Stimulated activated CD4-positive, alpha-beta T cell treated with anti-CD3 and anti-CD28 coated beads, Interleukin-1b, Interleukin-23, amount 100 ng/mL, for 24 hours (primary cell): ENCODE measurements at places on chromosomes 16 and 17.
A peak's percentile ranks its signal among the peaks of the same experiment; 100 is the strongest.

- DNase-seq = no peak
Observed at GRCh38 chr17:73690676-73691075, 46.4 kb upstream of the SDK2 start.

GRCh38 chr17:42642336-42642735 lies 16.7 kb upstream of the TUBG2 start:
- no peak for DNase-seq

DNA sequence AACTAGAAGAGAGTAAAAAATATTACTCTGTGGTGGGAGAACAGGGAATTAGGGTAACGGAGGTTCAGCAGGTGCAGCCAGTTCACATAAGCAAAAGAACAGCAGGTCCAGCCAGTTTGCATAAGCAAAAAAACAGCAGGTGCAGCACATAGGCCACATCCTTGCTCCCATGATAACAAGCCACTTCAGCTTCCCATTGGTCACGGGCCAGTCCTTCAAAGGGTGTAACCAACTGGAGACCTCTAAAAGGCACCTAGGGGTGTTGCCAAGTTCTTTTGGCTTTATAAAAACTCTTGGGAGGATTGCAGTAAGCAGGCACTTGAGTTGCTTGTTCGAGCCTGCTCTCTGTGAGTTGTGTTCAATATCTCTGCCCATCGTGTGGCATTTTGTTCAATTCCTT lies 488.1 kb downstream of the XYLT1 start:
- DNase-seq = no peak

GRCh38 chr17:43399839-43400328 lies 1.1 kb downstream of the ARL4D start:
- DNase-seq = no peak

DNA sequence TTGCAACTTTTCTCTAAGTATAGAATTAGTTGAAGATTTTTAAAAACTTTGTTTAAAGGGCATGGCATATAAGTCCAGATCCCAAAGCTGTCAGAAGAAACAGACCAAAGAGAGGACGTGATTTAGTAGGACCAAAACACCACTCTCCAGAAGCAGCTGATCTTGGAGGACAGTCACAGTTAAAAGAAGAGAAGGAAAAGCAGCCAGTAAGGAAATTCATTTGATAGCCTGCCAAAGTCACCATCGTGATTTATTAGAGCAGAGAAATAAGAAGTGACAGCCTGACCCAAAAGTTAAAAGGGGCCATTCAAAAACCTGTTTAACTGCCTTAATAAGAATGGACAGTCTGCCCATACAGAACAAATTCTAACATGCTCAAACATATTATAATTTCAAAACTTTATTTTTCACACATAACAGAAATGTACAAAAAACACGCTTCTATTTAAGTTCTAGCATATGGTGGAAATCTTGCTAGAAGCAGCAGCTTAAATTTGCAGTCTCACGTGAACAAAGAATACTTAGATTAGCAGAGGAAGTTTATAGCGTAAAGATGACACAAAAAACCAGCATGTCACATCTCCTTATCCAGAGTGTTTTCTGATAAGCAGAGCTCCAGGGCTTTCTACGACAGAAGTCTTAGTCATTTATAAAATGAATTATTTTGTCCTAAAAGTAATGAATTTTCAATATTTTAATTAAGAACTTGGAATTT lies 37.2 kb downstream of the TXNDC11 start:
- DNase-seq = no peak

DNA sequence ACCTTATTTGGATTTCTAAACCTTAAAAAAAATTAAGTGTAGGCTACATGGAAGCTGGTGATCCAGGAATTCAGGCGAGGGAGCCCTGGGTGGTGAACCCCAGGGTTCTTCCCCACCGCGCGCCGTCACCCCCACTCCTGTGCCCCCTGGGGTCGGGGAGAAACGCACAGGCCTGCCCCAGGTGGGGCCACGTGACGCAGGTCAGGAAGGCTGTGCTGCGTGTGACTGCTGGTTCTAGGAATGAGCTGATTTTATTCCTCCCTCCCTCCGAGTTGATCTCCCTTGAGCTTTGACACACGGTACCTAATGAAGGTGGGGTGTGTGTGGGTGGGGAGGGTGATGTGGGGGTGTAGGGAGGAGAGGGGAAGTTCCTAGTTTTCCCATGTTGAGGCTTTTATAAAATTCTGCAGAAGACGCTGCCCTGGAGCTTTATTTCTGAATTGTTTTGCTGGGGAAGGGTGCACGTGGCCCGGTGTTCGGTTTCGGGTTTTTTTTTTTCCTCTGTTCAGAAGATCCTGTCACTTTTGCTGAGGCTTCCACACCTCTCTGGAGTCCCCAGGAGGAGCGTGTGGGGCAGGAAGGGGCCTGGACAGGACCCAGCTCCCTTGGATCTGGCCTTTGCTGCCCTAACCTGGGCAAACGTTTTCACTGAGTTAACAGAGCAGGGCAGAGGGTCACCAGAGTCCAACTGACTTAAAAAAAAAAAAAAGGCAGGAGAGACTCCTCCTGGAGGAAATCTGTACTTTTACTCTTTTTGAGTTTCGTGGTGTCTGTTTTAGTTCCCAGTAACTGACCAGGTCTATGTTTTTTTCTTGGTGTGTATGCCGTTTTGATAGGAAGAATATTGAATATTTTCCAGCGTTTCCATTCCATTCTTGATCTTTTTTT lies 55.8 kb upstream of the GSE1 start:
- peak; percentile 46 for DNase-seq

- no peak for DNase-seq
Observed at GRCh38 chr16:57536306-57537193, at the start of gene CCDC102A. CCDC102A (minus strand) TSS chr16:57536571; CDS start chr16:57529177, 7,394 bp downstream.

DNA sequence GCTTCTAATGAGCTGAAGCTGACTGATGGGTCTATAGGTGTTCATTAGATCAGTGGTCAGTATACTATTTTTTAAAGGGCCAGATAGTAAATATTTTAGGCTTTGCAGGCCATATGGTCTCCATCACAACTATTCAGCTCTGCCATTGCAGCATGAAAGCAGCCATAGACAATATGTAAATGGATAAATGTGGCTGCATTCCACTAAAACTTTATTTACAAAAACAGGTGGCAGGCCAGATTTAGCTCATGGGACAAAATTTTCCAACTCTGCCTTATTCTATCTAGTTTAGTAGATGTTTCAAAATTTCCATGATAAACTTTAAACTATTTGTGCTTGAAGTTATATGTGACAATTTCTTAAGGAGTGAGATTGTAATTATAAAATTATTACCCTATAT lies 339.3 kb downstream of the ABCC12 start:
- DNase-seq = no peak

DNA sequence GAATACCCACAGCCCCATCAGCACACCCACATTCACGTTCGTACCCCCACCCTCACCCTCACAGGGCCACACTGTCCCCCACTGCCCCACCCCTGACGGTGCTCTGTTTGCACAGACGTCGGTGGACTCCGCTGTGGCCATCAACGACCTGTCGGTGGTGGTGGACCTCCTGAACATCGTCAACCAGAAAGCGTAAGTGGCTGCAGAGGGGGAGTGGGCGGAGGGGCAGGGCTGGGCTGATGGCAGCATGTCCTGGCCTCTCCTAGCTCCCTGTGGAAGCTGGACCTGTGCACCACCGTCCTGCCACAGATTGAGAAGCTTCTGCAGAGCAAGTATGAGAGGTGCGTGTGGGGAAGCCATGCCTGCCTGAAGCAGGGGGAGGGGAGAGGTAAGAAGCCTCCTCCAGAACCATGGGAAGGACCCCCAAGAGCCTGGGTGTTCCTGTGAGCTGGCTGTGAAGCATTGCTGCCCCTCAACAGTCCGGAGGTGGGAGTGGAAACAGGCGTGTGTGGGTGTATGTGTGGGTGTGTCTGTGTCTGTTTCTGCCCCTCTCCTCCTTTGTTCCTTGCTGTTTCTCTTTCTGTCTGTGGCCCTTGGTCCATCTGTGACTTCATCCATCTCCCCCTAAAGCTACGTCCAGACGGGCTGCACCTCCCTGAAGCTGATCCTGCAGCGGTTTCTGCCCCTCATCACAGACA lies 20.3 kb downstream of the KATNB1 start:
- no peak for DNase-seq

GRCh38 chr17:8117367-8117979 lies 841 bp downstream of the ALOXE3 start:
- no peak for DNase-seq

GRCh38 chr16:30725418-30725792 lies 22.8 kb upstream of the PHKG2 start:
- DNase-seq = no peak

- DNase-seq = no peak
Observed at GRCh38 chr16:57966204-57966771, 4.6 kb downstream of the CNGB1 start.

DNA sequence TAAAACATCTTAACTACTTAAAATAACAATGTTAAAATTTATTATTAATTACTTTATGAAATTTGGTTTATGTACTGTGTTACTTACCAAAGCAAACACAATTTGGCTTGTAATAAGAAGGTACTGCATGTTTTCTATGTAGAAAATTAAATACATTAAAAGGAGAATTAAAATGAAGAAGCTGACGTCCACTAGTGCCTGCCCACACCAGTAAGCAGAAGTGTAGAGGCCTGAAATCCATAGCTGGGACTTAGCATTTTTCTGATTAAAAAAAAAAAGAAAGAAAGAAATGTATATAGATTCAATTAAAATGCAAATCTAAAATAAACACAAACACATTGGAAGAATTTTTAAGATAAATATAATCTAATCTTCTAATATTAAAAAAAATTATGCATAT lies 35.8 kb upstream of the ABCA9 start:
- DNase-seq = no peak

DNA sequence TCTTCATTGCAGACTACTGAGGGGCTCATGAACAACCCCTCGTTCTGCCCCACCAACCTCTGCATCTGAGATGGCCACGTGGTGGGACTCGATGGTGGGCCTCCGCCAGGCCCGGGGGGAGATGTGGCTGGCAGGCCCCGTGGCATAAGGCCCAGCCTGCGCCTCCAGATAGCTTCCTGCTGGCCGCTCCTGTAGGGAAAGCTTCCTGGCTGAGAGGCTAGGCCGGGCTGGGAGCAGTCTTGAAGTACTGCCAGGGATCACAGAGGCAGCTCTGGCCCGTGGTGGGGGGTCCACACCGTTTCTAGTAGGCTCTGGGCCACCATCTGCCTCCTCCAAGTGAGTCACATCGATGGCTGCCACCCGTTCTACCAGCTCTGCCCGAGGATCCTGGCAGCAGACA lies 7.6 kb downstream of the CAMKK1 start:
- no peak for DNase-seq

DNA sequence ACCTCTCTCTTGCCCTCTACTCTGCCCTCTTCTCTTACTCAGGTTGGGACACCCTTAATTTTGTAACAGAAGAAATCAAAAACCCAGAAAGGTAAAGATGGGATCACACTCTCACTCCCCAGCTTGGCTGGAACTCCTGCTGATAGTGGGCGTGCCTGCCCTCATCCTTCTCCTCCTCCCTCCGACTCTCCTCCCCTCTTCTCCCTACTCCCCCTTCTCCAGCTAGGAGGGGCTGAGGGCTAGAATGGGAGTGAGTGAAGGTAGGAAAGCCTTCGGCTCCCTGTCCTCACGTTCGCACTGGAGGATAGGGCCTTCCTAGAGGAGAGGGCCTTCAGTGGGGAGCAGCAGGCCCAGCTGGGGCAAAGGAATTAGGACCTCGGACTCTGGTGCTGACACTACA lies 20.3 kb downstream of the SLC7A6OS start:
- DNase-seq = no peak

GRCh38 chr17:32303781-32304288 lies 38.1 kb downstream of the C17orf75 start:
- DNase-seq = no peak

- DNase-seq = no peak
Observed at GRCh38 chr16:86298758-86299134, 211.6 kb upstream of the FOXF1 start.

- no peak for DNase-seq
Observed at GRCh38 chr17:35726953-35727460, 4.4 kb upstream of the RASL10B start.

DNA sequence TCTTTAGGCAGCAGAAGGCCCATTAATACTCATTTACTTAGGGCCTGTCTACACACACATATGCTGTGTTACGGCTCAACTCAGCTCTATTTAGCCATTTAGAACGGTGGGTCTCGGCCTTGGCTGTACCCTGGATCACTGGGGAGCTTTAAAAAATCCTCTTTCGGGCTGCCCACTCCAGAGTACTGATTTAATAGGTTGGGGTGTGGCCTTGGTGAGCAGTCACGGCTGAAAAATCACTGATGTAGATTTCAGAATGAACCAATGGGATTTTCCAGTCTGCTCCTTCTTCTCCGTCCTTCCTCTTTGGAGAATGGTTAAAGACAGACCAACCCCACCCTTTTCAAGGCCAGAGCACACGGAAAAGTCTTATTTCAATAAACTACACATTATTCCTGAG lies 223.5 kb downstream of the CCDC182 start:
- no peak for DNase-seq
